ENCODE measurements at places on chromosomes 12 and 14.

DNA sequence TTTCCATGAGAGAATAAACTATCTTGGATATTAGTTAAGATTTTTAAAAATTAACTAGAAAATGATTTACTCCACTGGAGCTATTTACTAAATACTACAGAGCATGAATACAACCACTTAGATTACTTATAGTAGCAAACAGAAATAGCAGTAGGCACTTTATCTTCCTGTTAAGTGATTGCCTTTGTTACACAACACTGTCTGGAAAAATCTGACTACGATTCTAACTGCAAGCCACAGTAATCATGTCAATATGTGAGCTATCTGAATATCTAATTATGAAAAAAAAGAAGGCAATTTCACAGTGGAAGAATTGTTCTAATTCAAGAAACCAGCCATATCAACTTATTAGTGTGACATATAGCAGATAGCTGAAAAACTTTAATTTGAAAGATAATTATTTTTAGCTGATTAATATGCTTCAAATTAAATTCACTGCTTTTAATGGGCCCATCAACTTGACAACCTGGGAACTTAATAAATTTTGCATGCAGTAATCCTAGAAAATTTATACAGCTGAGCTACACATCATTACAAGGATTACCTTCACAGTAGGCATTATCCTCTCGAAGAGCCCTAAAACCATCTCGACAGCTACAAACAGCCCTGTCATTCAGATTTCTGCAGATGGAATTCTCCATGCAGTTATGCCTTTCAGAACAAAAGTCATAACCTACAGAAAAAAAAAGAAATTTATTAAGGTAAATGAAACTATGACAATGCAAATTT is 172.8 kb downstream of the NELL2 start:
- no peak for DNase-seq

- no peak for DNase-seq
These were observed 34.5 kb downstream of the EFCAB11 start for GRCh38 chr14:89920056-89920455.

DNA sequence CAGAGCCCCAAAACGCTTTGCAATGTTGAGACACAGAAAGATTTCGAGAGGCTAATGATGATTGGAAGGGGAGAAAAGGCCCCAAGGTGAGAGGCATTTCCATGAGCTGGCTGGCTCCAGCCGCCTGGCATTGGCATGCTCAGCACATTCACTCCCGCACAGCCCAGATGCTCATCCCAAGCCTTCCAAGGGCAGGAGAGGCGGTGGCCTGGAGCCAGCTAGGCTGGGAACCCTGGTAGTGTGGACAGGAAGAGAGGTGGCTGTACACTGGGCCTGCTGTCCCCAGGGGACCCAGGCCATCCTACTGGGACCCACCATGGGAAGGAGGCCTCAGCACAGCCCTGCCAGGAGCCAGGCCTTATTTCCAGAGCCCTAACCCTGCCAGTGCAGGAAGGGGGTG is 72.2 kb downstream of the SPTB start:
- DNase-seq: no peak

- DNase-seq: no peak
These were observed 1320.5 kb downstream of the AACS start for GRCh38 chr12:126385785-126386184.

- DNase-seq: peak; percentile 27
These were observed 3.8 kb upstream of the SIVA1 start for GRCh38 chr14:104749111-104749649.

GRCh38 chr12:46260124-46260912 is 8.5 kb downstream of the SLC38A1 start:
- DNase-seq: peak; percentile 55

DNA sequence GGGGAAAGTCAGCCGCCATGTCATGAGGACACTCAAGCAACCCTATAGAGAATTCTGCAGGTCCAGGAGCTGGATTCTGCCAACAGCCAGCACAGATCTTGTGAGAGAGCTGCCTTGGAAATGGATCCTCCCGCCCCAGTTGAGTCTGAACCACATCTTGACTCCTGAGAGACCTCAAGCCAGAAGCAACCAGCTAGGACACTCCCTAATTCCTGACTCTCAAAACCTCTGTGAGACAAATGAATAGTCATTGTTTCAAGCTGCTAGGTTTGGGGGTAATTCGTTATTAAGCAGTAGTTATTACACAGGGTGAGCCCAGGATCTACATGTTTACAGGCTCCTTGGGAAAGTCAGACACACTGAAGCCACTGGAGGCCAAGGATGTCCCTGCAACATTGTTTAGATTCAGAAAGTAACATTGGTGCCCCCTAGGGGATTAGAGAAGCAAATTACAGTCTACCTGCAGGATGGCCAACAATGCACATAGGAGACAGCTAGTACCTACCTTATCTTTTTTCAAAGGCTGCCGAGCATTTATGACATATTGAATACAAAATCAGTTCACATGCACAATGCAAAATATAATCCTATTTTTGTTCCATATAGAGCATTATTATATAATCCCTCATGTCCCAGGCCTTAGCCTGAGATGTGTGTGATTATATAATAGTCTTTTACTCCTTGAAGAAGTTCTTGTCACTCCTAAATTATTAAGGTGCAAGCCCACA is 57.9 kb upstream of the FICD start:
- DNase-seq: peak; percentile 73

DNA sequence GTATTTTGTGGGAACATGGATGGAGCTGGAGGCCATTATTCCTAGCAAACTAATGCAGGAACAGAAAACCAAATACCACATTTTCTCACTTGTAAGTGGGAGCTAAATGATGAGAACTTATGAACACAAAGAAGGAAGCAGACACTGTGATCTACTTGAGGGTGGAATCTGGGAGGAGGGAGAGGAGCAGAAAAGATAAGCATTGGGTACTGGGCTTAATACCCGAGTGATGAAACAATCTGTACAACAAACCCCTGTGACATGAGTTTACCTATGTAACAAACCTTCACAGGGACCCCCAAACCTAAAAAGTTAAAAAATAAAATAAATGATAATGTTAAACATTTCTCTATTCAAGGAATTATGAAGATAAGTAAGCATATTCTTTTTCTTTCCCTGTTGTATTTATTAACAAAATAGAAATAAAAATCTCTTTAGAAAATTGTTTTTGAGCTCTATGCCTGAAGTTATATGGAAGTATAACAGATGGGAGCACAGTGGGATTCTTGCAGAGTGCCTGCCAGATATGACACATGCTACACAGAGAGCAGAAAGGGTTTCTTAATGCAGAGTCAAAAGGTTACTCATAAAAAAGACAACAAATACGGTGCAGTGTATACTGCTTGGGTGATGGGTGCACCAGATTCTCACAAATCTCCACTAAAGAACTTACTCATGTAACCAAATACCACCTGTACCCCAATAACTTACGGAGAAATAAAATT is 52.0 kb upstream of the SYNE2 start:
- DNase-seq: no peak

GRCh38 chr14:61430066-61430757 is 108.8 kb downstream of the PRKCH start:
- no peak for DNase-seq

DNA sequence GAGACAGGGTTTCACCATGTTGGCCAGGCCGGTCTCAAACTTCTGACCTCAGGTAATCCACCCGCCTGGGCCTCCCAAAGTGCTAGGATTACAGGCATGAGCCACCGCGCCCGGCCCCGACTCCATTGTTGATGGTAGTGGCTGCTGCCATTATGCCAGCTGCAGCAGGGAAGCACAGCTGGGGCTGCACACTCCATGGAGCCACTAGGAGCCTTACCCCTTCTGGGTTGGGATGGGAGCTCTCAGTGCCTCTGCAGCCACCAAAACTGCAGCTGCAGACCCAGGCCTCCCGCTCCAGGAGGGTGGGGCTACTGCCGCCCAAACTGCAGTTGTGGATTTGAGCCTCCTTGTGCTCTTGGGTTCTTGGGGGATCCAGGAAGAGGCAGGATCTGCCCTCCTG is 25.9 kb downstream of the TCHP start:
- DNase-seq: no peak

DNA sequence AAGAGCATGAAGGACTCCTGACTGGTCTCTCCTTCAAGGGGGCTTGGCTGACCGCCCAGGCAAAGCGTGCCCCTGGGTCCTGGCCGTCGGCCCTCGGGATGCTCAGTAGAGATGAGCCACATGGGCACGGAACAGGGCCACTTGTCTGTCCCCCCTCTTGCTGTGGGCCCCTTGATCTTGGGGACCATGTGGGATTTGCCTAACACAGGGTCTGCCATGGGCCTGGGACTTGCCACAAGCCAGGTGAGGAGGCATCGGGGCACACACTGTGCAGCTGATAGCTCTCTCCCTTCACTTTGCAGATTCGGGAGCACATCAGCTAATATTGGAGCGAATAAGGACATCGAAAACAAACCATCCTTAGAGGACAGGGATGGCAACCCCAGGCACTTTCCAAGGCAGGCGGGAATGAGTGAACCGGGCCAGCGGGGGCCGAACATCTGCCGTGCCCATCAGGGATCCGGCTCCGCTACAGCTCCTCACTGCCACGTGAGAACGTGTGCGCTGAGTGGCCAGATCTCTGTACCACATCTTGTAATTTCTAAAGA is 88.1 kb downstream of the PIWIL1 start:
- DNase-seq: no peak

- no peak for DNase-seq
These were observed 259.6 kb downstream of the BTG1 start for GRCh38 chr12:91885851-91886731.

GRCh38 chr12:132597333-132598316 is 12.8 kb downstream of the LRCOL1 start:
- DNase-seq: peak; percentile 83

DNA sequence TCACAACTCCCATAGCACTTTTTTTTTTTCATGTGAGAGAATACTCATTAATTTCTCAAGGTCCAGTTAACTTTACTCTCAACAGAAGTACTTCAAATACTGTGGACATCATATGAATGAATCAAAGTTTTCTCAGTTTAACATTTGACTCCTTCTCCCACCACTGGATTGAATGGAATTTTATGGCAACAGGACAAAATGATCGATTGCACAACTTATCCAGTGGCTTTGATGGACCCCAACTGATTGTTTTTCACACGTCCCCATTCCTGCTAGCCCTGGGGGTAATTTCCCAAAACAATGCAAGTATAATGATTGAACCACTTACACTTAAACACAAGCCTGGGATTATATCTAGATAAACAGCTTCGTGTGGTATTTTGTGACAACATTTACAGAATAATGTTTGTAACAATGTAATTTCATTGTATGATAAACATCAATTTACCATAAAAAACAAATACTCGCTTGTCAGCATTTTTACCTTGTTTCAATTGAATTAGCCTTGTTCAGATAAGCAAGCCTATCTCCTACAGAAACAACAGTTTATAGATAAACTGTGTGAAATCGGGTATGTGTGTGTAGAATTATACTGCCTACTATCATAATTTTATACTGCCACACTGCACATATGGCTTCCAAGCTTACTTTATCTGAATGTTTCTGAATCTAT is 60.9 kb downstream of the SOX5 start:
- DNase-seq: no peak

DNA sequence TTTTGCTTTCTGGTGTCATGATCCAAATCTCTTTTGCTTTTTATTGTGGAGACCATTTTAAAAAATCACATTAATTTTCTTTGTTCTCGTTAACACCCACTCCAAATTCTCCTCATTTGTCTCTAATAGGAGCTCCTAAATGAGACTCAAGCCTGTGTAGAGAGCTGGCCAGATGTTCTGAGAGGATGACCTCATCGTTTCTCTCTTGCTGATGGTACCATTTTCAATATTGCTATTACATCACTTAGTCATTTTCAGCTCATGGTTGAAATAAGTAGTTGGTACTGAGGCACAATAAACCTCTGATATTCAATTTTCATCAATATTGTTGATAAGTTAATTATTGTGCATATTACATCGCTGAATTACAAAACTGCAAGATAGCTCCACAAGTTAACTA is 31.5 kb downstream of the SPTB start:
- DNase-seq: no peak

GRCh38 chr14:69535230-69535848 is 39.3 kb downstream of the CCDC177 start:
- DNase-seq: peak; percentile 83

GRCh38 chr12:66495709-66496108 is 183.2 kb downstream of the GRIP1 start:
- DNase-seq: no peak

GRCh38 chr14:26213846-26214575 is 383.8 kb downstream of the NOVA1 start:
- DNase-seq: no peak

- no peak for DNase-seq
These were observed 14.4 kb downstream of the TMEM121 start for GRCh38 chr14:105540811-105541210.

DNA sequence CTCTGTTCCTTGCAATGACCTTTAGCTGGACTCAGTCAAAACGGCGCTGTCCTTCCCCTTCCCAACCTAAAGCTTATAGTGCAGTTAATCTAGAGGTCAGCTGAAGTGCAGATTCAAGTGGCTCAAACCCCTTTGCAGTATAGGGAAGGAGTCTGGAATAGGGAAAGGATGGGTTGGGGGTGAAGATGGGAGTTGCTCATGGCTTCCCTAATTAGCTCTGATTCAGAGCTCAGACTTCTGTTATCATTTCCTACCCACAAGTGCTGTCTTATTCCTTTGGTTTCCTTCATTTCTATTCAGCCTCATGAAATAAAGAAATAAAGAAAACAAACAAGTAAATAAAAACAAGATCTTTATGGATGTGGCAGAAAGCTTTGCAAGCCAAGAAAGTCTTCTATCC is 264.0 kb upstream of the HMGA2 start:
- no peak for DNase-seq

GRCh38 chr12:22729957-22730443 is 105.0 kb downstream of the ETNK1 start:
- DNase-seq: no peak

DNA sequence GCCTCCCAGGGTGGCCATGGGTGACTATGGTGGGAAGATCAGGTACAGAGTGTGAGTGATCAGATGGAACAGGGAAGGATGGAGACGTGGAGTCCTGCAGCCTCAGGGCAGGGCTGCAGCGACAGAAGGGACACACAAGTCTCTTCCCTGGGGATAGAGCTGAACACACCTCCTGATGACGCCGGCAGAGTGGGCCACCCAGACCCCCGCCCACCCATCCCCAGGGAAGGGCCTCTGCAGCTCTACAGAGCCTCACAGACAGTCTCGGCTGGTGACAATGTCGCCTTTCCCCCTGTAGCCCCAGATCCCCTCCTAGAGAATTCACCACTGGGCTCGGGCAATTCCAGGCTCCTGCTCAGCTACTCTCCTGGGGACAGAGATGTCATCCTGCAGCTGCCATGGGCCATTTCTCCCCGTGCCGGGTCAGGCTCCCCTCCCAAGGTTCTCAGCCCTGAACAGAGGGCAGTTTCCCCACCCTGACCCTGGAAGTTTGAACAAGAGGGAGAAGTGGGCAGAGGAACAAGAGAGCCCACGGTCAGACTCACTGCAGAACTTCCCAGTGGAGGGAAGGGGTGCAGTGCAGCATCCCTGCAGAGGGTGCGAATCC is 115.7 kb downstream of the NCOR2 start:
- DNase-seq: peak; percentile 55

- no peak for DNase-seq
These were observed 39.4 kb downstream of the PARP11 start for GRCh38 chr12:3833670-3834310.

- no peak for DNase-seq
These were observed 215.4 kb downstream of the PELI2 start for GRCh38 chr14:56333359-56334292.

GRCh38 chr12:19227190-19227879 is 97.8 kb downstream of the PLEKHA5 start:
- no peak for DNase-seq

GRCh38 chr12:27018037-27018436 is 3.9 kb upstream of the TM7SF3 start:
- DNase-seq: no peak

Data from eye (tissue), 1 donor.